PC-9 (cell line): ENCODE measurements at places on chromosomes 1 and 21. TPM values are rescaled to one million over a fixed set of nuclear protein-coding genes. Genes with fewer than 3 reads are reported as not detected.

DNA sequence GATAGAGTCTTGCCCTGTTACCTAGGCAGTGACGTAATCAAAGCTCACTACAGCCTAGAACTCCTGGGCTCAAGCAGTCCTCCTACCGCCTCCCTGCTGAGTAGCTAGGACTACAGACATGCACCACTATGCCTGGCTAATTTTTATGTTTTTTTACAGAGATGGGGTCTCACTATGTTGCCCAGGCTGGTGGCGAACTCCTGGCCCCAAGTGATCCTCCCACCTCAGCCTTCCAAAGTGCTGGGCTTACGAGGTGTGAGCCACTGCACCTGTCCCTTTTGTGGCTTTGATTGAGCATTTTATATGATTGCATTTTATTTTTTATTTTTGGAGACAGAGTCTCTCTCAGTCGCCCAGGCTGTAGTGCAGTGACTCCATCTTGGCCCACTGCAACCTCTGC is 25.8 kb downstream of the SDCCAG8 start:
- DNase-seq: no peak

The SELP gene
- not detected in 2 replicates for total RNA-seq

DNA sequence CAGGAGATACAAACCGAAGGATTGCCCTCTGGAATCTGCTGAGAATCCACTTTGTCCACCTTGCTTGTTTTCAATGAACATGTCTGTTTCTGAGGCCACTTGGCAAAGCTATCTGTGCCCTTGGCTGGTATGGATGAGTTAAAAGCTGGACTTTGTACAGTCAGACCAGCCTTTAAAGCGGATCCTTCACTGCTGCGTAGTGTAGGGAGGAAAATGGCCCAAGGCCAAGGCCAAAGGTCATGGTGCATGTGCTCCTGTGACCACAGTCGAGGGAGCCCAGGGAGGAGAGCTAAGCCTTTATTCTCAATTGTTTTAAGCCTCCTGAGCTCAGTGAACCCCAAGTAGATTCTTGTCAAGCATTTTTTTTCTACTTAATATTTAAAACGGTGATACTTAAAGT is 37.0 kb downstream of the KCNJ15 start:
- DNase-seq: no peak

DNA sequence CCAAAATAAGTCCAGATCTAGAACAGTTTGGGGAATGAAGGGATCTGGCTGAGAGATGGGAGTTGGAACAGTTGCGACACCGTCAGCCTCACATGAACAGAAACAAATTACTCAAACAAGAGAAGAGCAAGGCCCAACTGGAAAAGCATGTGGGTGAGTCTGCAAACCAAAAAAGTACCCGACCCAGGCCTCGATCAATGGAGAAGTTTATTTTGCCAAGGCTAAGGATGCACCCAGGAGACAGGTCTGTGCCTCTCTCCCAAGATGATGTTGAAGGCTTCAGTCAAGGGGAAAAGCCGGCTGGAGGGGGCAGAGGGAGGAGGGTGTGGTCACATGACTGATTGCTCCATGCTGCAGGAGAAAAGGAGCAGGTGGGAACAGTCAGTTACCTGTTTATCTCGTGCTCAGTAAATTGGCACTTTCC is 42.3 kb downstream of the KRTAP10-1 start:
- no peak for DNase-seq

The HES2 gene
- total RNA-seq: 2.1 and 4.2 TPM in 2 replicates

DNA sequence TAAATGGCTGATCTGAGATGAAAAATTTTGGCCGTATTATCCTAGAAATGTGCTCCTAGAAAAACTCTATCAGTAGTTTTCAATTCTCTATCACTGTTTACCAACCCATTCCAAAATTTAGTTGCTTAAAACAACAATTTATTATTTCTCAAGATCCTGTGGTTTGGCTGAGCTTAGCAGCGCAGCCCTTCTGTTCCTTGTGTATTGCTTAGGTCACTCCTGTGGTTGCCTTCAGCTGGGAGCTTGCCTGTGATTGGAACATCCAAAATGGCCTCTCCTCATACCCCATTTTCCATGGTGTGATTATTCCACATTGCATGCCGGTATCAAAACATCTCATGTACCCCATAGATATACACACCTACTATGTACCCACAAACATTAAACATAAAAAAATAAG is 22.8 kb upstream of the STUM start:
- DNase-seq: no peak

DNA sequence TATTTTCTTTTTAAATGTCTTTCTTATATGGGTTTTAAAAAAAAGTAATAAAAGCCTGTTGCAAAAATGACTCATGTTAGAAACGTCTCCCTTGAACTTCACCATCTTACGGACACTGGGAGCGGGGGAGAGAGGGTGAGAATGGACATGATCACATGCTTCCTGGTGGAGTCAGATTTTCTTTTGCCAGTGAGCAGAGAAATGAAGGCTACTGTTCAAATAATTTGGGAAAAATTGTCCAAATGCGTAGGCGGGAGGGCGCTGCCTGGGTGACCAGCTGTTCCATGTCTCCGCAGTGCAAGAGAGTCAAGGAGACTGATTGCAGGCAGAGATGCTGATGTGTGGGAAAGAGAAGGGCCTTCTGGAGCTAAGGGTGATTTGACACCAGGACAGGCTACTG is 23.1 kb downstream of the EIF2D start:
- no peak for DNase-seq

DNA sequence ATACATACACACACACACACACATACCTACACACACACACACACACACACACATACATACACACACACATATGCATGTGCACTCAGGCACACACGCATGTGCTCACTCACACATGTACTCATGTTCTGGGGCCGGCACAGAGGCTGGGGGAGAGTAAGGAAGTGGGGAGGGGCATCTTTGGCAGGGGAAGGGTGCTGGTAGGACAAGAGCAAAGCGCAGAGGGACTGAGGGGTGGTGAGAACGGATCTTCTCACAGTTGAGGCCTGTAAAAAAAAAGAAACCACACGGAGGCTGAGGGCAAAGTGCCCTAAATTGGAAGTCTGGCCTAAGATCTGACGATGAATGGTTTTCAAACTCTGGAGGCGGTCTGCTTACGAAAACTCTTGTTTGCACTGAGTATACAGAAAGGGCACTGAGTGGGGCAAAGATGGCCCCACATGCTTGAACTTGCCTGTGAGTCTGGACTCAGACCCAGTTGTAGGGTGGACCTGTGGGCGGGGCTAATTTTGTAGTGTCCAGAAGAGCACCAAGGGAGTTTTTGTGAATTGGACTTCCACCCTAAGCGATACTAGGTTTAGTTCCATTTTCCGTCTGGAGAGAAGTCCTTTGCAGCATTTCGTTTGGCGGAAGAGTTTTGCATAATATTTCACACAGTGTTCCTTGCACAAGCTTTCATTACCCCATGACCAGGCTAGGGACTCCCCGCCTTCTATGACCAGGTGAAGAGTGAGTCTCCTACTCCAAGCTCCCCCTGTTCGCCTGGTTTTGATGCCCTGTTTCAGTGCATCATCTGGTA is 79.3 kb upstream of the LYST start:
- DNase-seq: no peak

- peak; percentile 22 for DNase-seq
These were observed 145.6 kb downstream of the HIVEP3 start for GRCh38 chr1:41773144-41773591.
